ENCODE measurements at places on chromosomes 6 and 20.

GRCh38 chr6:154732538-154733182 lies 556 bp upstream of the SCAF8 start:
- no peak for DNase-seq

DNA sequence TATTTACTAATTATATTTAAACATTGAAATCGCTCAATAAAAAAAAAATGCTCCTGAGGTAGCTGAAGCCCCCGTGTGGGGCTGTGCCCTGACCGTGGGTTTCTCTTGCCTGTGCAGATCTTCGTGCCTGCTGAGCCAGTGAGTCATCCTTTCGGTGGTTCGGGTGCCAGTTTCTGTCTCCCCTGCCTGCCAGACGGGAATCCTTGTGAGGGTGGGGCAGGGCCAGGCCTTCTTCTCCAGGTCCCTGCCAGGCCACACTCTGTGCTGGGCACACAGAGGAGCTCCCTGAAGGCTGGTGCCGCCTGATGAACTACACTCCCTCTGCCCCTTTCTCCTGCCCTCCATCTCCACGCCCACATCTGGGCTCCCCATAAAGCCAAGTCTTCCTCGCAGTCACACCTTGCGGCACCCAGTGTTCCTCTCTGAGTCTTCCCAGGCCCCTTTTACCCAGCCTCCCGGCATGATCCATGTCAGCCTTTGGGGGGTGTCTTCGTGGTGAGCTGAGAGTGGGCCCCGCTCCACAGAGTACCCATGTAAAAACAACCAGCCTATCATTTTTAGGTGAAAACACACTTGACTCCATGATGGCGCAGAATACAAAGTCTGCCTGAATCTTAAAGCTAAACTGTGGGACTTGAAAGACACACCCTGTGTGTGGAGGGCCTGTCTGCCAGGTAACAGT lies 19.3 kb downstream of the FGD2 start:
- DNase-seq = no peak

DNA sequence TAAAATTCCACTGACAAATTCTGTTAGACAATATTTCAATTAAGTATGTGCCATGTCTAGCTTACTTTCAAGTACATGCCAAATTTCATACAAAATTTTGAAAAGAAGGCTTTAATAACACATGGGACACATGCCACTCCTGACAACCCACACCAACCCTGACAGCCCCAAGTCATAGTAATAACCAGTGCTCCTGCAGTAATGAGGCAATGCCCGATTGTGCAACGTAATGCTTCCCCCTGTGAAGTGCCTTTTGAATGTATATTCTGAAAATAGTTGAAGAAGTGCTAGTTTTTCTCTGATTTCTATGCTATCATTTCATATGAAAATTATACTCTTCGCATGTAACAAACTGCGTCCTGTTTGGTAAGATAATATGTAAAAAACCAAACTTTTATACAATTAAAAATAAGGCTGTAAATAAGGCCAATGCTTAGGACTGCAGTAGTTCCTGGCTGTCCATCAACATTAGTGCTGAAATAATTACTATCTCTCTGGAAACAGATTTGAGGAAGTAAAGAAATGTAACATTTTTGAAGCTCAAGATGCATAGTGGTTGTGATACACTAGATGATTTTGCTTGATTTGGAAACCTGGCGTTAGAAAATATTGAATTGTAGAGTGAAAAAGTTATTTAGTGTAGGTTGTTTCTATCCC lies 125.8 kb upstream of the BCLAF1 start:
- no peak for DNase-seq

DNA sequence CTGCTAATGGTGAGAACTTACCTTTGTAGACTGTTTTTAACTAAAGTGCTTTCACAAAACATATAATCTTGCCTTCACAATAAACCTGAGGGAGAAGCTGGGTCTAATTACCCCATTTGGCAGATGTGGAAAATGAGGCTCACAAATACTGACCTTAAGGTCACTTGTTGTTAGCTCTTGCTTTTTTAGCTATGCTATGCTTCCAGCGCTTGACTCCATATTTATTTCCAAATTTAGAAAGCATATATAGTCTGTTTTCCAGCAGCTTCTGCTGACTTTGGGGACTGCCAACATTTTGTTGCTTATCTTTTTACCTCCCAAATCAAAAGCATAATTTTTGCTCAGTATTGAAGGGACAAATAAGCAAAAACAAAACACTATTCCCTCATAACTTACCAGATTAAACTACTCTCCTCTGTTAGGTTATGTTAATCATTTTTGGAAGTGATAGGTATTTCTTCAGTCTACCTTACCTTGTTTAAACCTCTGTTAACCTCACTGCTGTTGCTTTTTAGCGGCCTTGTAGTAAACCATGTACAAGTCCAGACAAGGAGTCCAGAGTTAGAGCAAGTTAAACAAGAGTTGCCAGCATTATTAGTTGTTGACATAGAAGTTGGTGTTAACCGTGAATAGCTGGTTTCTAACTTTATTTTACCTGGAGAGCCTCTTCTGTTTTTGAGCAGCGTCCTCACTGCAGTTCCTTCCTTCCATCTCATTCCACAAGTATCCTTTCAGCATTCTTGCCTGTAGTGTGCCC lies 4.9 kb upstream of the BTBD3 start:
- DNase-seq = no peak

DNA sequence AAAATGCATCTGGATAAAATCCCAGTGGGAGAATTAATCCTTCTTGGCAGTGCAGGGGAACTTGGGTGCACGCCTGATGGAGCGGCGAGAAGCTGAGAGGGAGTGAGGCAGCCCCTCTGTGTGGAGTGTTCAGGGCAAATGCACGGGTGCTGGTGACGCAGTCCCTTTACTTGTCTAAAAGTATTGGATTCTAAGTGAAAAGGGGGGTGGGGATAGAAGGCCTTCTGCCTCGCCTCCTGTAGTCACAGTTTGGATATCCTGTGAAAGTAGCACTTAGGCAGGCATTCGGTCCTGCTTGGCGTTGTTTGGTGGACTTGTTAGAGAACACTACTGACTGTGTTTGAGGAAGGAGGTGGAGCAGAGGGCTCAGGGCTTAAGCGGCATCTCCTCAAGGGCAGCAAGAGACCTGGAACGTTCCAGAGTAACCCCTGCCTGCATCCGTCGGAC lies 39.3 kb downstream of the PHACTR3 start:
- no peak for DNase-seq

DNA sequence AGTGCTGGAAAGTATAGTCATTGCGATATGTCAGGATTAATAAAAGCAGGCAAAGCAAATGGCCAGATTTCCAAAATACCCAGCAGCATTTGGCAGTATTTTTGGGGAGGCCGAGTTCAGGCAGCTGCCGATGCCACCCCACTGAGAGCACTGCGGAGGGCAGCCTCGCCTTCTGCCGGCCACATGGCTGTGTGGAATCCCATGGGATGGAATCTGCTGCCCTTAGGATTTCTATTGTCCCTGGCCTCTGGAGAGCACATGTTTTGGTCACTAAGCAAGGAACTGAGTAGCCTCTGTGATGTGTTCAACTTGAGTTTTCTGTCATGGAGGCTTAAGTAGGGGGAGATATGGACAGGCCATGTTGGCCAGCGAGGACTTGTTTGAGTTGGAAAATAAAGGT lies 123.0 kb downstream of the FARS2 start:
- DNase-seq = no peak

GRCh38 chr6:137708481-137708880 lies 158.6 kb upstream of the TNFAIP3 start:
- DNase-seq = no peak

DNA sequence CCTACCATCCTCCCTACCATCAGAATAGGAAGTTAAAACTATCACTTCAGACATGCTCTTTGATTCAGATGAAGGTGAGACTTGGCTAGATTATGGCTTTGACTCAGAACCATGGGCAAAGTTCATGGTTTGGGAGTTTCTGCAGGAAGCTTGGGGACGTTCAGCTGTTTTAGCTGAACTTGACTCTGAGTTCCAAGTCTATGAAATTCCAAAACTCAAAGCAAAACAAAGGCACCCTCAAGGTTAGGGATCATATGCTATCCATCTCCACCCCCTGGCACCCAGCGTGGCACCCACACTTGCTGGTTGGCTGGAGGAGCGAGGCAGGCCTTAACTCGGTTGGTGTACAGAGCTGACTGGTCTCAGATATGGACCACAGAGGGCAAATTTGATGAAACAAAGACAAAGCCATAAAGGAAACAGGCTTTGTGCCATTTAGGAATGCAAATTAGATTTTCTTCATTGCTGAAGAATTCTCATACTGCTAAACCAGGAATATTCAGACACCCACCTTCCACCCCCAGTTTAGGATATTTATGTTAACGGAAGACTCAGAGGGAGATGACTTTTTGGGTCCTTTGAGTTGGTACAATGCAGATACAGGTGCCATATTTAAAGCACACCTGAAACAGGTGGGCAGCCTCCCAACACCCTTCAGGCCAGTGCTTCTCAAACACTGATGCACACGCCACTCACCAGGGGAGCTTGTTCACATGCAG lies 88.4 kb upstream of the SLC22A16 start:
- no peak for DNase-seq

- no peak for DNase-seq
These were observed 136.1 kb upstream of the CDYL start for GRCh38 chr6:4640139-4640538.

- DNase-seq = no peak
These were observed 25.5 kb downstream of the RWDD2A start for GRCh38 chr6:83218646-83219045.

- DNase-seq = no peak
These were observed 295 bp upstream of the TBC1D22B start for GRCh38 chr6:37257320-37257633.

DNA sequence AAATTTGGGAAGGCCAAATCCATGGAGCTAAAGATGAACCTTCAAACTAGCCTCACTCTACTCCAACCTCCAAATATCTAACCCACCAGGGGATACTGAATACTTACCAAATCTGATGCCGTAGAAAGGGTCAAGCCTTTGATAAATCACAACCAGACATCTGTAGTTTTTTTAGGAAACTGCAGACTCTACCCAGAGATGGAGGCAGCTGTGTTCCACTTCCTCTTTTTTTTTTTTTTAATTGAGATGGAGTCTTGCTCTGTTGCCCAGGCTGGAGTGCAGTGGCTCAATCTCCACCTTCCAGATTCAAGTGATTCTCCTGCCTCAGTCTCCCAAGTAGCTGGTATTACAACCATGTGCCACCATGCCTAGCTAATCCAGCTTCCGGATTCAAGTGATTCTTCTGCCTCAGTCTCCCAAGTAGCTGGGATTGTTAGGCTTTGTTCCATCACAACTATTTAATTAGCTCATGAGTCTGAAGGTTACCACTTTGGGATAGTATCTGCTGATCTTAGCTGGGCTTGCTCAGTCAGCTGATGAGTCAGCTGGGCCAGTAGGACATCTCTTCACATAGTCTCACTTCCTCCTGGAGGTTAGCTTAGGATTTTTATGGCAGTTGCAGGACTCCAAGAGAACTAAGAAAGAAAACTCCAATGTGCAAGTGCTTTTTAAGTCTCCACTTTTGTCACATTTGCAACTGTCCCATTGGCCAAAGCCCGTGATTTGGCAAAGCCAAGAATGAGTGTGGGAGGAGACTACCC lies 13.3 kb downstream of the FRK start:
- no peak for DNase-seq

DNA sequence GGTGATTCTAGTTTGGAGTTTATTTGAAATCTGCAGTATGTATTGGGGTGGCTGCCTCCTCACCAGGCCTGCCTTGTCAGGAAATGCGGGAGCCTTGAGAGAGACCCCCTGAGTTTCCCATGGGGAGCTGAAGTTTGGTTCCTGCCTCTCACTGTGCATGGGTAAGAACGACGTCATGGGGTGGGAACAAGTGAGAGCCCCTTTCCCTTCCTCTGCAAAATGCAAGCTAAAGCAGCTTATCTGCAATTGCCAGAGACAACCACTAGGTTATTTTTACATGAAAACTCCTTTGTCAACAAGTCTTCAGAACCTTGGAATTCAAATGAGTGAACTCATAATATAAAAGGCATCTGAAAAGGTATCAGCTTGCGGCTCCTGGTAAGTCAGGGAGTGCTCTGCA lies 58.4 kb downstream of the TMEM170B start:
- DNase-seq = no peak

DNA sequence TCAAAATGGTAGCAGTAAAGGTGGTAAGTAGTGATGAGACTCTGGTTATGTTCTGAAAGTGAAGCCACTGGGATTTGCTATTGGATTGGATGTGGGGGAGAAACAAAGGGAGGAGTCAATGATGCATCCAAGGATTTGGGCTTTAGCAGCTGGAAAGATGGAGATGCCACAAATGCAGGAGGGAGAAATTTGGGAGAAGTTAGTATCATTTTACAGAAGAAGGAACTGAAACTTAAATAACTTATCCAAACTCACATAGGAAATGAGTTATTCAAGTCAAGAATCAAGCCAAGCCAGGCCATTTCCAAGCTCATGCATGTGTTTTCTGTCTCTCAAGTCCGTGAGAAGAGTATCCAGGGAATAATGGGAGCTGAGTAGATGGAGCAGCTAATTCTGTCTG lies 155.1 kb upstream of the TNFAIP3 start:
- DNase-seq = no peak

- no peak for DNase-seq
These were observed 29.9 kb downstream of the SGK1 start for GRCh38 chr6:134287859-134288537.

GRCh38 chr6:25576919-25577318 lies 75.1 kb upstream of the SCGN start:
- no peak for DNase-seq

GRCh38 chr20:9743871-9744270 lies 95.0 kb downstream of the PAK5 start:
- no peak for DNase-seq

DNA sequence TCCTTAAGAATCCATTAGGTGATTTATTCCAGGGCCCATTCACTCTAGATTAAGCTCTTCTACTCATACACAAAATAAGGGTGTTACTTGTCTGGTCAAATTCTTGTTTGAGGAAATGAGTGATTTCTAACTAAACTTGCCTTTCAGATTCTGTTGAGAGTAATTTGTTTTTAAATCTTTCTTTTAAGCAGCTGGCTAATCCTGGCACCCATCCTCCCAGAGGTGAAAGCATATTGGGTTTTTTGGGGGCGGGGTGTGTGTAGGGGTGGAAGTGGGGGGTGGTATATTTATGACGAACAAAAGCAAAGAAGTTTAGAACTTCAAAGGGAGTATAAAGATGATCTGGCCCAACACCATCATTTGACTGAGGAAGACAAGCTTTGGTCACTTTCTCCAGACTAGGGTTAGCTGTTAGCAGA lies 94.7 kb downstream of the RTN4IP1 start:
- no peak for DNase-seq
